Osteoblast (primary cell): ENCODE measurements at places on chromosomes 7 and 10.

DNA sequence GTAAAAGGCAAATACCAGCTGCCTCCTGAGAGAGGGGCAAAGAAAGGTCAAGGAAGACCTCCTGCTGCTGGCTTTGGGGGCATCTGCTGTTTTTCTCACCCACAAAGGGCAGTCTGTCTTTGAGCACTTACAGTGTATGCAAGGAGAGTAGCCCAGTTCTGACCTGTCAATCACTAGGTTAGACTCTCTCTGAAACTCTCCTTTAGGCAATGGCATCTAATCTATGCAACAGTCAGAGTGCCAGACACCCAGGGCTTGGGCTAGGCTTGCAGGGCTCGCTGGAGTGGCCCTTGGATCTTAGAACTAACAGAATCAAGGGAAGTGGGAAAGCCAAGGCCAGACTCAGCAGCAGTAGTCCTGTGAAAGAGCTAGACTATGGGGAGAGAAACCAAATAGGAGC, 522.9 kb downstream of the NRG3 start:
- no peaks in the 10 kb centered on the region for H3K27me3 ChIP-seq
- no peaks in the 10 kb centered on the region for H3K4me1 ChIP-seq
- no peaks in the 10 kb centered on the region for H3K36me3 ChIP-seq
- no peak overlapping the region for H3K27ac ChIP-seq
- no peak overlapping the region for H3K4me3 ChIP-seq

GRCh38 chr7:103369432-103369831, 22.0 kb downstream of the PSMC2 start:
- no peak for DNase-seq
- H3K27me3 ChIP-seq, result no peaks in the 10 kb centered on the region
- H3K4me1 ChIP-seq, result no peaks in the 10 kb centered on the region

DNA sequence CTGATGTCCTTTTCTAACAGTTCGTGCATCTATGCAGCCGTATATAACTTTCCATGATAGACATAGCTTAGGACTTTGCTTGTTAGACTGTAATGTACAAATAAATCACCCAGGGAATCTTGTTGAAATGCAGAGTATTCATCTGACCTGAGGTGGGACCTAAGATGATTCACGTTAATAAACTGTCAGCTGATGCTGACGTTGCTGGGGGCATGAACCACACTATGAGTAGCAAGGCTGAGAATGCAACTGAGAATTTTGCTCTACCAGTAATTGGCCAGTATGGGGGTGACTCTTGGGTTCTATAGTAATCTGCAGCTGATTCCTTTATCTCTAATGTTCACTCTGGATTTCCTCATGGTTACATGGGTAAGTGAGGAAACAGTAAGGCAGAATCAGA, 130.1 kb upstream of the MALRD1 start:
- no peak overlapping the region for H3K27ac ChIP-seq
- H3K4me3 ChIP-seq, result no peak overlapping the region
- H3K4me1 ChIP-seq, result no peaks in the 10 kb centered on the region
- H3K27me3 ChIP-seq, result no peaks in the 10 kb centered on the region
- no peak for DNase-seq

- no peaks in the 10 kb centered on the region for H3K27me3 ChIP-seq
- no peaks in the 10 kb centered on the region for H3K36me3 ChIP-seq
- peak; percentile 54 for DNase-seq
- no peak overlapping the region for H3K4me3 ChIP-seq
- no peak overlapping the region for H3K27ac ChIP-seq
These were observed 14.1 kb downstream of the TRPV6 start for GRCh38 chr7:142871260-142872105.

- no peaks in the 10 kb centered on the region for H3K36me3 ChIP-seq
- H3K27ac ChIP-seq, result no peak overlapping the region
- no peak for DNase-seq
- no peaks in the 10 kb centered on the region for H3K4me1 ChIP-seq
- no peak overlapping the region for H3K4me3 ChIP-seq
These were observed 389.5 kb downstream of the TCERG1L start for GRCh38 chr10:130921911-130922440.

DNA sequence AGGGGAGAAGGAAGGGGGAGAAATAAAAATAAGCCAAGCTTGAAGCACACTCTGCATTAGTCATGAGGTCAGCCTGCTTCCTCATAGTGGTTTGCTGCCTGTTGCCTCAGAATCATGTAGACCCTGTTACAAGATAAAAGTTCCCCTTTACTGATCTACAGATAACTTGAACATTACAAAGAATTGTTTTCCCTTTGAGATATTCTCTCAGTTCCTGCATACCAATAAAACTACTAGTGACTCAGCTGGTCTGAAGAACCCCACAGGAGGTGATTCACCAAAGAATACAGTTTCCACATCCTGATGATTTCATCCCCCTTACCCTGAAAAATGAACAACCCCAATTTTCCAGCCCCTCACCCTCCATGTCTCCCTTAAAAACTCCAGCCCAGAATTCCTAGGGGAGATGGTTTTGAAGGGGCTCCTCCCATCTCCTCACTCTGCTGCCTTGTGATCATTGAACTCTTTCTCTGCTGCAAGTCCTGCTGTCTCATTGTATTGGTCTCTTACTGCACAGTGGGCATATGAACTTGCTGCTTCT, 31.5 kb upstream of the NRP1 start:
- peak overlapping the region; percentile 79 for H3K27ac ChIP-seq
- DNase-seq, result peak; percentile 80
- no peaks in the 10 kb centered on the region for H3K36me3 ChIP-seq
- H3K27me3 ChIP-seq, result no peaks in the 10 kb centered on the region
- no peak overlapping the region for H3K4me3 ChIP-seq
- H3K4me1 ChIP-seq, result peaks cover 21% of the 10 kb centered on the region

- H3K36me3 ChIP-seq, result no peaks in the 10 kb centered on the region
- DNase-seq, result peak; percentile 91
- H3K27ac ChIP-seq, result no peak overlapping the region
- H3K4me3 ChIP-seq, result no peak overlapping the region
- H3K27me3 ChIP-seq, result peaks cover 3% of the 10 kb centered on the region
- peaks cover 13% of the 10 kb centered on the region for H3K4me1 ChIP-seq
These were observed 24.3 kb downstream of the TECTB start for GRCh38 chr10:112307358-112308124.

DNA sequence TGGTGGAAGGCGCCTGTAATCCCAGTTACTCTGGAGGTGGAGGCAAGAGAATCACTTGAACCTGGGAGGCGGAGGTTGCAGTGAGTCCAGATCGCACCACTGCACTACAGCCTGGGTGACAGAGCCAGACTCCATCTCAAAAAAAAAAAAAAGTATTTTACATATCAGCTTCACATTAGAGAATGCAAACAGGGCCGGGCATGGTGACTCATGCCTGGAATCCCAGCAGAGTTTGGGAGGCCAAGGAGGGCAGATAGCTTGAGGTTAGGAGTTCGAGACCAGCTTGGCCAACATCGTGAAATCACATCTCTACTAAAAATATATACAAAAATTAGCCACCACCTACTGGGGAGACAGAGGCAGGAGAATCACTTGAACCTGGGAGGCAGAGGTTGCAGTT, 31.6 kb downstream of the USP54 start:
- H3K4me1 ChIP-seq, result peaks cover 7% of the 10 kb centered on the region
- no peak overlapping the region for H3K4me3 ChIP-seq
- no peak for DNase-seq
- no peak overlapping the region for H3K27ac ChIP-seq

- no peaks in the 10 kb centered on the region for H3K27me3 ChIP-seq
- H3K36me3 ChIP-seq, result no peaks in the 10 kb centered on the region
- DNase-seq, result no peak
- H3K27ac ChIP-seq, result no peak overlapping the region
These were observed 144.5 kb downstream of the PTPRN2 start for GRCh38 chr7:158443014-158443687.

DNA sequence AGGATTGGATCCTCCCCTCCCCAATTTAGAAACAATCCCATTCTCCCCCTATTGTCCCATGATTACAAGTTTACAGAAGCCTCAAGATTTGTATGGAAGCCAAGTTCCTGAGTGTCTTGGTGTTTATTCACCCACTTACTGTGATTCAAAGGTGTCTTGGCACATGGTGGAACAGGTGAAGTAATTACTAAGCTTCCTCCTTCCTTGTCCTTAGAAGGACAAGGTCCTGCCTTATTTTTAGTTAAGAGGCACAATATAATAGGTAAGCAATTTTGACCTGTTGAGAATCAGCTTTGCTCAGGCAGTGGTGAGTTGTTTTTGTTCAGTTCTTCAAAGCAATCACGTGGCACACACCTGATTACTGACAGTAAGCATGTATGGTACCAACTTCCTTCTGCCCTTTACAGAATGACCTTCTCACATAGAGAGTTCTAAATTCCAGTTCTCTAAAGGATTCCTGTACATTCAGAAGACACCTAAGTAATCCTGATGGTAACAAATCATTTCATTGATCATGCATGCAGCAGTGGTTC, 60.7 kb upstream of the SLC13A1 start:
- H3K27me3 ChIP-seq, result no peaks in the 10 kb centered on the region
- no peak for DNase-seq
- H3K36me3 ChIP-seq, result no peaks in the 10 kb centered on the region
- no peaks in the 10 kb centered on the region for H3K4me1 ChIP-seq

DNA sequence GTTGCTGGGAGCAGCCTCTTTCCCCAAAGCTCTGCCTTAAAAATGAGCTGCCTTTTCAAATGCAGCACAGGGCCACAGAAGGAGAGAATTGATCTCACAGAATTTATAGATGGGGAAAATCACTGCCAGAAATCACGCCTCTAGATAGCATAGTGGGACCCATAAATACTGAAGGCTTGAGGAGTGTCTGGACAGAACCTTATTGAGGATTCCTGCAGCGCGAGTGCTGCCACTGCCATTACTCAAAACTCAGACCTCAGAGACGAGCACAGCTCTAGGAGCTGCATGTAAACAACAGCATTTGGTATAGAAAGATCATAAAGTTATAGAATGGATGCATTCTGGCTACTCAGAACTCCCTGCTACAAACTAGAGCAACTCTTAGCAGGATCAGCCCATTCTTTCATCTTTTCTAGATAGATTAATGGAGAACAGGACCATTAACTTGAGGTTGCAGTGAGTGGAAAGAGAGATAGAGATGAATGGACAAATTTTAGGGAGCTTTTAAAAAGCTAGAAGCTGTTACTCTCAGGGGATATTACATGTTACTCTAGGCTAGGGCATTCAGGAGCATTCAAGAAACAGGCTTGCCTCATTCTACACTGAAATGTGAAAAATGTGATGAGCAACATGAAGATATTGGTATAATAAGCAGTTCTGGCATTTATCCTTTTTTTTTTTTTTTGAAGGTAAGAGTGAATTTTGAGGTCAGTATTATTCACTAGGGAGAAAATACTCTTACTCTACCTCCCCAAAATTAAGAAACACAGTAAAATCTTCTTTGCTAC, 267.2 kb upstream of the SLC26A5 start:
- peaks cover 10% of the 10 kb centered on the region for H3K4me1 ChIP-seq
- H3K36me3 ChIP-seq, result no peaks in the 10 kb centered on the region
- H3K4me3 ChIP-seq, result no peak overlapping the region
- H3K27ac ChIP-seq, result no peak overlapping the region
- no peaks in the 10 kb centered on the region for H3K27me3 ChIP-seq

DNA sequence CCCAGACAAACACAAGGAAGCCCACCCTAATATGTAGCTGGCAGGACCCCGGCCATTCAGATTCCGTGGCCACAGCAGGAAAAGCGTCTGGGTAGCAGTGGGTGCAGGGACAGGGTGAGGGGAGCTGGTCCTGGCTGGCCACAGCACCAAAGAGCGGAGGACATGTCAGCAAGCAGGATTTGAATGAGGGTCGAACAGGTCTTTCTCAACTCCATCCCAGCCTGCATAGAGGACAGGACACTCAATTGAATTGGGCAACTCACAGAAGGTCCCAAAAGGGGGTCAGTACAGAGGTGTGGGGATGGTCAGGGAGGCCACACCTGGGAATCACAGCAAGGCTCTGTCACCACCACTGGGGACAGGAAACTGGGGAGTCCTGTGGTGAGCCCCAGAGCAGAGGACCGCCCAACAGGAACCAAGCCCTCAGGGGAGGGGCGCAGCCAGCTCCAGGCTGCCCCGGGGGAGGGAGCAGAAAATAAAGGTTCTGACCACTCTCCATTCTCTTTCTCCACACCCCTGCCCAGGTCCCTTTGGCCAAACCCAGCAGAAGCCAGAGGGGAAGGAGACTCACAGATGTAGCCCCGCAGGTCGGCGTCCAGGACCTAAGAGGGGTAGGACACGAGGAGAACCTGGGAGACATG, 108.7 kb upstream of the PPP2R2D start:
- no peaks in the 10 kb centered on the region for H3K27me3 ChIP-seq
- H3K4me1 ChIP-seq, result no peaks in the 10 kb centered on the region
- H3K4me3 ChIP-seq, result no peak overlapping the region
- peak; percentile 27 for DNase-seq

DNA sequence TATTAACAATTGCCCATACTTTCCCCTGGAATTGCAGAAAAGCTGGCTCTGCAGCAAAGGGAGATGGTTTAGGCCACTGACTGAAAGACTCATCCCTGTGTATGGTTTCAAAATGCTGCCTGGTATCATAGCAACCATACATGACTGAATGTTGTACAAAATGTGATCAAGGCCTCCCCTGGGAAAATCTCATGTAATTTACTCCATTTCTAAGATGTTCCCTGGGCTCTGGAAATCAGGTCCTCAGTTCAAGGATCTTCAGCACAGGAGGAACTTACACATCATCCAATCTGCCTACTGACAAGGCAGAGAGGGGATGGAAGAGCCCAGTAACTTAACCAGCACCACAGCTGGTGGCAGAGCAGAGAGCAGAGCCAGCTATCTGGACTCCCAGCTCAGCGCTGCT, 111.8 kb downstream of the JAZF1 start:
- no peak overlapping the region for H3K4me3 ChIP-seq
- peaks cover 36% of the 10 kb centered on the region for H3K4me1 ChIP-seq
- DNase-seq, result peak; percentile 65
- no peaks in the 10 kb centered on the region for H3K27me3 ChIP-seq
- no peaks in the 10 kb centered on the region for H3K36me3 ChIP-seq

GRCh38 chr10:17062955-17063484, 66.6 kb downstream of the CUBN start:
- peaks cover 64% of the 10 kb centered on the region for H3K4me1 ChIP-seq
- H3K4me3 ChIP-seq, result peak overlapping the region; percentile 4
- H3K36me3 ChIP-seq, result no peaks in the 10 kb centered on the region
- peak overlapping the region; percentile 82 for H3K27ac ChIP-seq
- H3K27me3 ChIP-seq, result no peaks in the 10 kb centered on the region

DNA sequence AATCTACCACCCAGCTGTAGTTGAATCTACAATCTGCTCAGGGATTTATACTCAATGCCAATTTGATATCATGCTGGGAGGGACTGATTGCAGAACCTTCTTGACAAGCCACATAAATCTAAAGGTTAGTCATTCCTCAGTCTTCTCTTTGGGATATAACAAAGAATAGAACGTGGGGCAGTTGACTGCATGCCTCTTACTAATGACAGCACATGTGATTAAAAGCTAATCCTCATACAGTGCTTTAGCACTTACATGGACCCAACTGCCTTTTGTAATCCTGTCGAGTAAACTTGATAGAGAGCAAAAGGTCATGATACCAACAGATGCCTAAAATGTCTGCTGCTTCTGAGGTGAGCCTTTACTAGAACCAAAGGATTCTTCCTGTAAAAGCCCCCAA, 12.3 kb downstream of the KLHL7 start:
- no peaks in the 10 kb centered on the region for H3K36me3 ChIP-seq
- H3K27ac ChIP-seq, result no peak overlapping the region
- H3K4me3 ChIP-seq, result no peak overlapping the region
- peaks cover 15% of the 10 kb centered on the region for H3K4me1 ChIP-seq
- no peaks in the 10 kb centered on the region for H3K27me3 ChIP-seq
